ENCODE measurements at places on chromosomes 6 and 20.

DNA sequence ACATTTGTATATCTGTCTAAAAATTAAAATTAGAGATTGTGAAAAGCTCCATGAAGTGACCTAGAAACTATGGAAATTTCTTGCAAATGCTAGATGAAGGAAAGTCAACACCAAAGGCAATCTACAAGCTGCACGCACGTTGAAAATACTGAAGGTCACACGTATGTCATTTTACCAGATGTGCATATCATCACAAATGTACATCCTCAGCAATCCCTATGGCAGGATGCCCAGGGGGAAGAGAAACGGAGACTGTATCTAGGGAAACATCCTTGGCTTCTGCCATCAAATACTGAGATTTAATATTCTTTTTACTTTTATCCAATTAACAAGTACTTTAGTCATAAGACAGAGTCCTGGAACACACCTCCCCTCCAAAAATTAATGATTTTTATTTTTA is 672.0 kb downstream of the RNF144B start:
- no peak for DNase-seq

DNA sequence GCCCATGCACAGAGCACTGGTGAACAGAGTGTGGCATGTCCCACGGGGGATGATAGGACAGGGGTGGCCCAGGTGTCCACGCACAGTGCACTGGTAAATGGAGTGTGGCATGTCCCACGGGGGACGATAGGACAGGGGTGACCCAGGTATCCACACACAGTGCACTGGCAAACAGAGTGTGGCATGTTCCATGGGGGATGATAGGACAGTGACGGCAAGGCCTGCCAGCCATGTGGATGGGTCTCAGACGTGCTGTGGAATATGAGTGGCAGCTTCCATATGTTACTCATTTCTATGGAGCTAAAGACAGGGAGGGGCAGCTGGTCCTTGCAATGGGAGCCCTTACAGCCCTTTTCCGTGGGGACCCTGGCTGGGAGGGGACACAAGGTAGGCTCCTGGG is 168.7 kb downstream of the CDH4 start:
- DNase-seq: no peak

GRCh38 chr20:14568225-14568624 is 230.8 kb upstream of the FLRT3 start:
- DNase-seq: no peak

DNA sequence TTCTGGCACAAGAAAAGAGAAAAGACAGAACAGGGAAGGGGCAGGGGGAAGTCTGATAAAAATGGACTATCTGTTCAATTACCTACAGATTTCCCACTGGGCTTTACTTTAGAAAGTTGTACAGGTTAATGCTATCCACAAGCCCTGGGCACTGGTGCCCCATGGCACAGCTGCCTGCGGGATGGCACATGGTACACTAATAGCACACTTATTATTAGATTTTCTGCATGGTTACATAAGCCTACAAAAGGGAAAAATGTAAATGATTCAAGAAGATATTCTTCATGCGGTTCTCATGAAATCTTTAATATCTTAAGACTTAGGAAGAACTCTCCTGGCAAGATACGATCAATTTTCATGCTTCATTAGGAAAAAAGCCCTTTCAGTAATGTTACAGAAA is 137.5 kb downstream of the GMPR start:
- DNase-seq: no peak

DNA sequence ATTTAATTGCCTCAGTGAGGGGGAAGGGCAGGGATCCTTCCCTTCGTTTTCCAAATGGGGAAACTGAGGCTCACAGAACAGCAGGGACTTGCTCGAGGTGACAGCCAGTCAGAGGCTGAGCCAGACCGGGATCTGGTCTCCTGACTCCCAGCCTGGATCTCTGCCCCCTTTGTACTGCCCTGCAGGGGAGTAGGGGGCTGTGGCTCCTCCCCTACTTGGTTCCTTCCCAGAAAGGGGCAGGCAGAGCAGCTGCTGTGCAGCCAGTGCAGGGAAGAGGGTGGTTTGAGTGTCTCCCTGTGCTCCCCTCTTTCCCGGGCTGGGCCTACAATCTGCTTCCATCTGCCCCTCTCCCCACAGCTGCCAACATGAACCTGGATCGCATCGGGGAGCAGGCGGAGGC is 37.6 kb downstream of the UQCC2 start:
- no peak for DNase-seq

DNA sequence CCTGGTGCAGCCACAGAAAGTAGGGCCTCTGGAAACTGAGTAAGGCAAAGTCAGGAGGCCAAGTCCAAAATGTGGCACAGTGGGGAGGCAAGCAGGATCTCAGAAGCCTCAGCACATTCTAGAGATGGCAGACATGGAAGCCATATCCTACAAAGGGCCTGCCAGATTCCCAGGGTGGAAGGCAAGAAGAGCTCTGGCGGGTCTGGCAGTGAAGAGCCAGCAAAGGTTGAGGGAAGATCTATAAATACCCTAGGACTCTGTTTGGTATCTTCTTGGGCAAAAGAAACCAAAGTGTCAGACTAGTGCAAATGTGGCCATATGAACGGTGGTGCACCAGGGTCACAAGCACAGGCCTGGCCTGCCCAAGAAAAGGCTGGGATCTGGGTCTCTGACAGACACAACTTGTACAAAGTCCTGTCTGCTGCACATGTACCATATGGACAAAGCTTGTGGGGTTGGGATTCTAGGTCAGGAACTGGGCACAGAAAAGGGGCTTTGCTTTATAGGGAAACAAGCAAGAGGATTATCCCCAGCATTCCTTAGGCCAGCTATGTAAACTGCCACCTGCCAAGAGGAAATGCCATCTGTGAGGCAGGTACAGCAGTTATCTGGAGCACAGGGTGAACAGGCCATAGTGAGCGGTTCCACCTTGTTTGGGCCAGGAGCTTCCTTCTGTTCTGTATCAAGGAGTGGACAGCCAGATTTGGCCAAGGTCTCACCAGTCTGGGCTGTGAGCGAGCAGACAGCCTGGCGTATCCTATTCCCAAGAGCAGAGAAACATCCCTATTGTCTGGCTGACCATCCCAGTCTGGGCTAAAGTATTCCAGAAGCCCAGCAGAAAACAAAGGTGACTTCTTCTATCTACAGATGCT is 36.3 kb upstream of the SLC4A11 start:
- DNase-seq: no peak

DNA sequence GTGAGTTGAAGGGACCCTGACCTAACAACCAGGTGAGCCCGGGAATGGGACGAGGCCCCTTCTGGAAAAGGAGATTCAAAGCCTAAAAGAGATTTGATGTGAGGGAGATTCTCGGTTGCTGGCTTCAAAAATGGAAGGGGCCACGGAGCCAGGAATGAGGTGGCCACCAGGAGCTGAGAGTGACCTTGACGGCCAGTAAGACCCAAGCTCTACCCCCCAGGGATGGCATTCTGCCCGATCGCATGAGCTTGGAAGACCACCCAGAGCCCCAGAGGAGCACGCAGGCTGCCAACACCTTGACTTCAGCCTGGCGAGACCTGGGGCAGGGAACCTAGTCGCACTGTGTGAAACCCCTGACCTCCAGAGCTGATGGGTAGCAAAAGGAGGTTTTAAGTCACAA is 163.9 kb downstream of the BMP7 start:
- no peak for DNase-seq

DNA sequence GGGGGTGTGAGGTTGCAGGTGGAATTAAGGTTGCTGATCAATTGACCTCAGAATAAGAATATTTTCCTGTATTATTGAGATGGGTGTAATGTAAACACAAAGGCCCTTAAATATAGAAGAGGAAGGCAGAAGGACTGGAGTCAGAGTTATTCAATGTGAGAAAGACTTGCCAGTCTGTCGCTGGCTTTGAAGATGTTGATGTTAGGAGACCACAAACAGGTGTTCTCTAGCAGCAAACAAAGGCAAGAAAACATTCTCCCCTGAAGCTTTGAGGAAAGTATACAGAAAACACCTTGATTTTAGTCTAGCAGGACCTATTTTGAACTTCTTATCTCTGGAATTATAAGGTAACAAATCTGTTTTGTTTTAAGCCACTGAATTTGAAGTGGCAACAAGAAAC is 138.9 kb upstream of the PTPRK start:
- DNase-seq: no peak

DNA sequence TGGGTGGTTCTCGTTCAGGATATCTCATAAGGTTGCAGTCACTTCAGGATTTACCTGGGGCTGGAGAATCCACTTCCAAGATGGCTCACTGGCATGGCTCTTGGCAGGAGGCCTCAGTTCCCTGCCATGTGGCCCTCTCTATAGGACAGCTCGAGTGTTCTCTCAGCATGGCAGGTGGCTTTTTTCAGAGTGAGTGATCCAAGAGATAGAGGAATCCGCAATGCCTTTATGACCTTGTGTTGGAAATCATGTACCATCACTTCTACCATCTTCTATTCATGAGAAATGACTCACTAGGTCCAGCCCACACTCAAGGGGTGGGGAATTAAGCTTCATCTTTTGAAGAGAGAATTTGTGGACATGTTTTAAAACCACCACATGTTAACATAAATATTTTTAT is 37.8 kb downstream of the PPP1R16B start:
- DNase-seq: peak; percentile 51

GRCh38 chr6:35253249-35253648 is 6.3 kb upstream of the ZNF76 start:
- no peak for DNase-seq

- no peak for DNase-seq
Measured at GRCh38 chr20:31605902-31606803, 1.1 kb downstream of the ID1 start.

DNA sequence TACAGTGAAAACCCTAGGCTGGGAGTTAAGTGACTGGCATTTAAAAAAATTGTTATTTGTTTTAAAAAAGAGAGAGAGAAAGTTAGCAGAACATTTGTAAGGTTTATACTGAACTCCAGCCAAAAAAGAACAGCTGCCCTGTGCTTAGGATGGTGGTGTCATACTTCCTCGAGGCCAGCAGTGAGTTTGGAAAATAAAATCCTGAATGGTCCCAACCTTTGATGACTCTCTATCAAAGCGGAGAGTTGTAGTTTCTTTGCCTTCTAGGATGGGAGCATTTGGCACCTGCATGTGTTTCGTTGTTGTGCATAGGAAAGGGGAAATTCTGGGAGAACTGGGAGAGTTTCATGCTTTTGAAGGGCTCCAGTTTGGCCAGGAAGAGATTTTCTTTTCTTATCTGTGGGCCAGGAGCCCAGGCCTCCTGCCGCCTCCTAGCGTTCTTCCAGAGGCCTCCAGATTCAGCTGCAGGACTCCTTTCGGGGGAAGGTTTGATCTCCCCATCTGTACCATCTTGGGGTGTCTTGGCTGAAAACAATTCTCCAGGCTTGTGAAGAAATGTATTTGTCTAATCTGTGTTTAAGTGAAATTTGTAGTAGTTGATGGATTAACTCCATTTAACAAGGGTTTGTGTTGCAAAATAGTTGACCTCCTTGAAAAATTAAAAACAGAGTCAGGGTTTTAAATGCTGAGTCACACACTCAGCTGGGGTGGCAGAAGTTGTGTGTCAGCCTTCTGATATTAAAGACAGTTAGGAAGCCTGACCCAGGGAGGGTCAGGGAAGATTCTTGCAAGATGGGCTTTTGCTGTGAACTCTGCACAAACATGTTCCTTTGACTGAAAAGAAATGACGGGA is 63.4 kb downstream of the TXNDC5 start:
- DNase-seq: no peak

GRCh38 chr20:62202083-62202395 is 18.0 kb downstream of the HRH3 start:
- DNase-seq: no peak

- no peak for DNase-seq
Measured at GRCh38 chr6:37038292-37039198, 33.1 kb downstream of the FGD2 start.

Measured in GM12865 (cell line).